Right forelimb (tissue), 1 donor: ENCODE measurements at places on chromosomes 5 and 9.

GRCh38 chr9:125763394-125763801, 16.2 kb downstream of the PBX3 start:
- DNase-seq, result no peak

- DNase-seq, result no peak
Measured at GRCh38 chr5:80761966-80762365, 107.2 kb upstream of the DHFR start.

DNA sequence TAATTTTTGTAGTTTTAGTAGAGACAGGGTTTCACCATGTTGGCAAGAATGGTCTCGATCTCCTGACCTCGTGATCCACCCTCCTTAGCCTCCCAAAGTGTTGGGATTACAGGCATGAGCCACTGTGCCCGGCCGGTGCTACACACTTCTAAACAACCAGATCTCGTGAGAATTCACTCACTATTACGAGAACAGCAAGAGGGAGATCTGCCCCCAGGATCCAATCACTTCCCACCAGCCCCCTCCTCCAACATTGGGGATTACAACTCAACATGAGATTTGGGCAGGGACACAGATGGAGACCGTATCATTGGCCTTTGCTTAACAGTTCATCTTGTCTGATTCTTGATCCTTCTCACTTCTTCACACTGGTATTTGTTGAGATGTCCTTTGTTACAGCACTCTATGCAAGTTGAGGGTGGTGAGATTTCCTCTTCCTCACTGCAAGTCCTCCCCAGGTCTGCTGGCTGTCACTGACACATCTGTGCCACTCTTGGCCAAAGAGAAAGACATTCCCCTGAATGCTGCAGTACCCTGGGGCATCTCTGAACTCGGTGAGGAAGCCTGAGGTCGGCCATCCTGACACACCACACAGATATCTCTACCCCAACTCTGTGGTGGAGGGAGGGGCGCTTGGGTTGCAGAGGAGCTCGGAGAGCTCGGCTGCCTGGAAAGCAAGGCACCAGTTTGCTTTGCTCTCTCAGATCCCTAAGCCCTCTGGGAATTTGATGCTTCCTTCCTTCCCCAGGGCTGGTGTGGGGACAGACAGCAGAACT, 4.2 kb upstream of the SUB1 start:
- no peak for DNase-seq

DNA sequence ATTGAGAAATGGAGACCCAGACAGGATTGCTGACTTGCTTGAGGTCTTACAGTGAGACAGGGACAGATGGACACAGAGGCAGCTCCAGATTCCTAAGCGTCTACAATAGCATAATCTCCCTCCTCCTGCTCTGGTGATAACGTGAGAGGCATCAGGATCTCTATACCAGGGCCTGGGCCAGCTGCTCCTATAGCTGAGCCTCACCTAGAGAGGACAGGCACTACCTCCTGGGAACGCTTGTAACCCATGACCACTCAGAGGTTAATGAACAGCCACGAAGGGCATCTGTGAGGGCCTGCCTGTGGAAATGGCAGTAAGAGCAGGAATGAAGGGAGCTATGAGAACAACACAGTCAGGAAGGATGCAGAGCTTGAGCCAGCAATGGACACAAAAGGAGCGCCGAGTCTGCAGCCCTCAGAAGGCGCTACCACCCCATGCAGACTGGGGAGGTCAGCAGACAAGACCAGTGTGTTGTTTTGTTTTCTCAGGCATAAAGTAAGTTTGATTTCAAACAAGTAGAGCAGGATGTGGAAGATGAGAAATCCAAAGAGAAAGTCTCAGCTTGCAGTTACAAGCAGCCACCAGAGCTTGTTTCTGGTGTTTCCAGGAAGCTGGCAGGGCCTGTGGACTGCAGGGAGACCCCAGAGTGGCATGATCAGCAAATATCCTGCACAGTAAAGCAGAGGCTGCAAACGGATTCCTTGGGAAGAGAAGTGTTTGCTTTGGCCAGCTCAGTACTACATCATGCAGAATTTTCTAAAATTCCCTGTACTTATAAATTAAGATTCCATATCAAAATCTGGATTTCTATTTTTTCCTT, 17.4 kb downstream of the ANKS6 start:
- no peak for DNase-seq

- DNase-seq, result no peak
Measured at GRCh38 chr9:6186691-6187090, 28.9 kb upstream of the IL33 start.

DNA sequence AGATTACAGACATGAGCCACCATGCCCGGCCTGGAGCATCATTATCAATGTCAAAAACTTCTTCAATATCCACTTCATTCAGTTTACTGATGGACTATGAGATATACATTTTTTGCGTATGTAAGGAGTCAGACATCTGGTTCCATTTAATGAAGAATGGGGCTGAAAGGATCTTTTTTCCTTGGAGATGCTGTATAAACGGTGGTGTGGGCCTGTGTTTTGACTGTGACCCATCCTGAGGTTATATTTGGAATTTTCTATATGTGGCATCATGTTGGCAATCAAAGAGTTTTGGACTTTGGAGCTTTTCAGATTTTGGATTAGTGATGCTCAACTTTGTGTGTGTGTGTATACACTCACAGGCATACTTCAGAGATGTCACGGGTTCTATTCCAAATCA, 85.7 kb upstream of the FBXL17 start:
- no peak for DNase-seq

DNA sequence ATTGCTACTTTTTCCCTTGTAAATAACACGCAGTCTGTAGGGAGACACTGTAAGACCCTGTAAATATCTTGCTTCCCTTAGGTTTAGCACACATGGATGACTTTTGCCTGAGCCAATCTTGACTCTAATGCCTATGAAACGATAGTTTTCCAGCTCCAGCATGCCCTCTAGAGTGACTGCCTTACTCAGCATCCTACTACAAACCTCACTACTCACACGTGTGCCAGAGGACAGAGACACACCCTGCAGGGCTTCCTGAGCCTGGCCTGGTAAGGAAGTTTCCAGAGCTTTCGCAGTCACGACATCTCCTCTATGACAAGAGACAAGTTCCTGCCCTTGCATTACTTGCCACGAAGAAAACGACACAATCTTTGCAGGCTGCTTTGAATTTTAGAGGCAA, 138.1 kb downstream of the ATPSCKMT start:
- DNase-seq, result no peak

GRCh38 chr9:87405677-87406542, 91.8 kb upstream of the DAPK1 start:
- DNase-seq, result no peak

GRCh38 chr5:137071526-137071925, 427.6 kb downstream of the SPOCK1 start:
- no peak for DNase-seq

GRCh38 chr9:78691542-78691941, 394.6 kb downstream of the PSAT1 start:
- no peak for DNase-seq

DNA sequence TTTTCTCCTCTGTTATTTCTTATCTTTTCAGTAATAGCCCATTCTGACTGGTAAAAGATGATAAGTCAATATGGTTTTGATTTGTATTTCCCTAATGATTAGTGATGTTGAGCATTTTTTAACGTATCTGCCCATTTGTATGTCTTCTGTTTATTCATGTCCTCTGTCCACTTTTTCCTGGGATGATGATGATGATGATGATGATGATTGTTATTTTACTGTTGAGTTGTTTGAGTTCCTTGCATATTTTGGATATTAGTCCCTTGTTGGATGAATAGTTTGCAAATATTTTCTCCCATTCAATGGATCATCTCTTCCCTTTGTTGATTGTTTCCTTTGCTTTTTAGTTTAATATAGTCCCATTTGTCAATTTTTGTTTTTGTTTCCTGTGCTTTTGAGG, 27.0 kb downstream of the UTP15 start:
- DNase-seq, result no peak

DNA sequence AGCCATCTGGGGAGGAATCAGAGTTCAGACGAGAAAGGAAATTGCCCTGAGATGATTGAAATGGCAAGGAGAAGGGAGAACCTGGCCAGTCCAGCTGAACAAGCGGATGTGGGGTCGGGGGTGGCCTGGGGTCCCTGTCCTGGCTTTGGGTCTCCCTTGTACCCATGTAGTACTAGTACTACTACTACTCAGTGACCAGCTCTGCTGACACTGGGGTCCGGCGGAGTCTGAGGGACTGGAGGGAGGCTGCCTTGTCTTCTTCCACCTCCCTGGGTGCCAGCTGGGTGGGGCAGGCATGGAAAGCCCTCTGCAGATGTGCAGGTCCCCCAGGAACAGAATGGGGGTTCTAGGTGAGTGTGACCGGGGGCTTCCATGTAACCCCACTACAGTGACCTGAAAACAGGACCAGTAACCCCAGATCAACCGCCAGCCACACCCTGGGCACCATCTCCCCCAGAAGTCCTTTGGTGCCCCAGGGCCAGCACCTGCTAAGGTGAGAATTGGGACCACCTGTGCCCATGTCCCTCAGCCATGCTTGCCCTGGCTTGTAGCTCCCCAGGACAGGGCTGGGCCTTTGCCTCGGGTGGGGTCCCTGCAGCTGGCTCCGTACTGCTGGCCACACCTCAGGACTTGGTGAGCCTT, 89.1 kb upstream of the COL5A1 start:
- DNase-seq, result no peak

DNA sequence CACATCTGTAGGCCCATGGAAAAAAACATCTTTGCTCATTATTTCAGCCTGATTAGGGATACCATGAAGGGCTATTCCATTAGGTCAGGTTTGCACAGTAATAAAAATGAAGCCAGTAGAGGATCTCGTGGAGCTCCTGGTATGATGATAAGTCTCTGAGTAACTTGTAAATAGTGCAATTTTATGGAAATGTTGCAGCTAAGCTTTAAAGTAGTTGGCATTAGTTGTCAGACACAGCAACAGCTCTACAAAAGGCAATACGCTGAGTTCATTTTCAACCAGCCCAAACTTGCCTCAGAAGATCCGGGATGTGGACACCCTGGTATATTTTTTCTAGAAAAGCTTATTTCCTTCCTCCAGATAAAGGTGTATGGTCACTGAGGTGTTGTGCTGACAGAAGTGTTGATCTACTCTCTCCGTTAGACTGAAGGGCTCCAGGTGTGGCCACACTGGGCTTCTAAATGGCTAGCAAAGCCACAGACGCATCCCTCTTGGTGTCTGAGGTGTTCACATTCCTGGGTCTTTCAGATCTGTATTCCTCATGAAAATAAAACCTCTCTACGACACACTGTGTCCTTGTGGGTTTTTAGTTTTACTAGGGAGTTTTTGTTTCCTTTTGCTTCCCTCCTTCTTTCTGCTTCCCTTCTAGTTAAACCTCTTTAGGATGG, 141.6 kb downstream of the GHR start:
- no peak for DNase-seq

DNA sequence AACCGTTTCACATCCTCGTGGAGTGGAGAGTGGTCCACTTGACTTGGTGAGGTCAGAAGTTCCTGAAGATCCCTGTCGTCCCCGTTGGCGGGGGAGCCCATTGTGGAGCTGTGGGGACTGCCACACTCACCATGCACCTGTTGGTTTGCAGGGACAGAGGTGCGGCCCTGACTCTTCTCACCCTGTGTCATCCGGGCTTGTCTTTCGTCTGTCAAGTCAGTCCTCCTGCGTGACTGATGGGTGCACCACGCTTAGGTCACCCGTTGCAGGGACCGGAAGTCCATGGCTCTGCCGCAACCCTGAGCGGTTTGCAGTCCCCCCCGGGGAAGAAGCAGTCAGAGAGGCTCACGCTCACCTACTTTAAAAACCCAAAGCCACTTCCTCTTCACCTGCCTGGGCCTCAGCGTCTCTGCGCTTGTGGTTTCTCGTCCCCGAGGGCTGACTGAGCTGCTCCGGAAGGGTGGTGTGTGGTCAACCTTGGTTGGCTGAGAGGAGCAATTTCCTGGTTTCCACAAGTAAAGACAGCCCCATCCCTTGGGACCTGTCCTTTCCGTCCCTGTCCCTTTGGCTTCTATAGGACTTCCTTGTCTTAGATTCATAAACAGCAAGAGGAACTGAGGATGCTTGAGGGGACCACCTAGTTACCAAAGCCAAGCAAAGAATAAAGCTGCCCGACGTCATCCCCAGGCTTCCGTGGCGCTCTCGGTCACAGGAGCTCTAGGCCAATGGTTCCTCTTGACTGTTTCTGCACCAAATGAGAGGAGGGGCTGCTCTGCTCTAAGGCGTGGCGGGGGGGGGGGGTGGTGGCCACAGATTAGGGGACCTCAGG, 53.2 kb downstream of the USP20 start:
- no peak for DNase-seq

DNA sequence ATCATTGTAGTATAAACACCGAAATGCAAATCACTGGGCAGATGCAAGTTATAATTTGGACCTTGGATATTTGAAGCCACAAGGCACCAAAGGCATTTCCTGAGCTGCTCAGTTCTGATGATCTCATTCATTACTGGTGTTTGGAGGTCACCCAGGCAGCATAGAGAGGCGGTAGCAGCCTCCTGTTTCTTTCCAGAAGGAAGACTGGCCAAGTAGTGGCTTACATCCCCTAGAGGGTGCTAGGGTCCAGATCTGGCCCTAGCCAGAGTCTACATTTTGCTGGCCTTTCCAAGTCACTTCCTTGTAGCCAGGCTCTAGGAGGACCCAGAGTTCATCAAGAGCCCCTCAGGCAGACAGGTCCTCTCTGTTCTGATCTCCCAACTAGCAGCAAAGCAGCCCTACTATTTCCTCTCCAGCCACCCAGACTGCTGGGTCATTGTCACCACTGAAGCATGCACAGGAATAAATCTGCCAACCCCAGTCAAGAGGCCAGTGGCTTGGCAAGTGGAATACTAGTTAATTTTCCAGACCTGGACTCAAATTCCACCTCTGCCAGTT, 33.4 kb upstream of the TTC1 start:
- peak; percentile 50 for DNase-seq

GRCh38 chr9:15576350-15577050, 23.7 kb downstream of the CCDC171 start:
- no peak for DNase-seq

DNA sequence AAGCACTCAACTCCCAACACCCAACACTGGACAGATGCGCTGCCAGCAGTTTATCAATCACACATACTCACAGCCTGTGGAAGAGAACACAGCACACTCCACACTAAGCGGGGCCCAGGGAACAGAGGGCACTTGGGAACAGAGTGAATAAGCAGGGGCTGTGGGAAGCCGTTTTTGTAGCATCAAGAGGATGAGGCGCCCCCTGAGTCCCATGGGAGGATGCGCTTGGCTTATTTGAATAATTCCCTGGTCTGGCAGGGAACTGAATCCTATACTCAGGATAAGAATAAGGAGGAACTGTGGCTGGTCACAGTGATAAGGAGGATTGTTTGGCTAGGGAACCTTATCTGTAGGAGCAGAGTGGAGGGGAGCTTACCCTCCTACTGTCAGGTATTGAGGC, 96.1 kb upstream of the DNAH5 start:
- no peak for DNase-seq

DNA sequence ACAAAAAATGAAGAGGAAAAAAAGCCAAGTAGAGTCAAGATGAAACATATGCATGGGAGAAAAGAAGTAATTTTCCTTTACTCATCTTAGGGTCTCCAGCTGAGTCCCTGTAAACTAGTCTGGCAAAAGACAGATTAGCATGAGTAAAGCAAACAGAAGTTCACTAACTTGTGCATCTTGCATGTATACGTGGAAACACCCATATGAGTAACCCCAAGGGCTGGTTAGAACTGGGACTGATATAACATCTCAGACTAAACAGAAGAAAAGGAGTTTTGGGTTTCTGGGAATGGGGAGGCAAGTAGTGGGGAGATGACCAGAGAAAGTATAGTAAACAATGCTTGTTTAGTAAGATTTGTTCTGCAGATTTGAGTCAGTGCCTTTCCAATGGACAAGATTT, 20.1 kb upstream of the GLDC start:
- no peak for DNase-seq
